Stimulated activated CD8-positive, alpha-beta memory T cell treated with anti-CD3 and anti-CD28 coated beads, Interleukin-4, amount 100 ng/mL, for 48 hours (primary cell): ENCODE measurements at places on chromosomes 2 and 18.

- no peak for DNase-seq
Observed at GRCh38 chr2:8987410-8987809, 16.1 kb downstream of the MBOAT2 start.

DNA sequence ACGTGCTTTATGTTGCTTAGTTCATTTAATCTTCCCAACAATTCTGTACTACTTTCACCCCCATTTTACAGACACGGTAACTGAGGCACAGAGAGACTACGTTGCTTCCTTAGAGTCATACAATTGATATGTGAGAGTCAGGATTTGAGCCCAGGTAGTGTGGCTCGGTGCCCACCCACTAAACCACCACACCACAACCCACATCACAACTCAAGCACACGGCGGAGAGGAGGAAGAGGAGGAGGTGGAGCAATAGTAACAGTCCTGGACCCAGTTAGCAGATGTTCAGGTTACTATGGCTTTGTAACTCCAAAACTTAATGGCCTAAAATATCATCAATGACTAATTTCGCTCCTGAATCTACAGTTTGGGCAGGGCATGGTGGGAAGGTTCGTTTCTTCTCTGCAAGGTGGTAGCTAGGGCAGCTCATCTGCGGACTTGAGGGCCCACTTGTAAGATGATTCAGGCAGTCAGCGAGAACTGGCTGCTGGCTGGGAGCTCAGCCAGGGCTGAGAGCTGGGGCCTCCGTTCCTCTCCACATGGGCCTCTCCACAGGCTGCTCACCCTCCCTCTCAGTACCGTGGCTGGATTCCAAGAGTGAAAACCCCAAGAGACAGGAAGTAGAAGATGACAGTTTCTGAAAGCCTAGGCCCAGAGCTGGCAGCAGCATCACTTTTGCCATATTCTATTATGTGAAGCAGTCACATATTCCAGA lies 167.1 kb downstream of the ZFP36L2 start:
- DNase-seq = peak; percentile 75

DNA sequence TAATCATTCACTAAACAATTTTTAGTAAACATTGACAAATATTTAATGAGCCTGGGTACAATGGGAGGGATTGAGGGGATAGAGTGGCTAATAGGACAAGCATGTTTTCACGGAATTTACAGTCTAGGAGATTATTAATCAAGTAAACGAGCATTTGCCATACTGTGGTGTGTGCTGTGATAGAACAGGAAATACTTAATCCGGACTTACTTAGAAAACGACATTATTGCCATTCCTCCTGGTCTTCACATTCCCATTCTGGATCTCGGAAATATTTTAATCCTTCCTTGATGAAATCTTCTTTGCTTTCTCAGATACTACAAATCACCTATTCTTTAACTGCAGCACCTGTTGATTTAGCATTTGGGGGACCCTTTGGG lies 905 bp downstream of the TTLL4 start:
- no peak for DNase-seq

- DNase-seq = no peak
Observed at GRCh38 chr2:237886685-237887481, 27.5 kb downstream of the RAMP1 start.

DNA sequence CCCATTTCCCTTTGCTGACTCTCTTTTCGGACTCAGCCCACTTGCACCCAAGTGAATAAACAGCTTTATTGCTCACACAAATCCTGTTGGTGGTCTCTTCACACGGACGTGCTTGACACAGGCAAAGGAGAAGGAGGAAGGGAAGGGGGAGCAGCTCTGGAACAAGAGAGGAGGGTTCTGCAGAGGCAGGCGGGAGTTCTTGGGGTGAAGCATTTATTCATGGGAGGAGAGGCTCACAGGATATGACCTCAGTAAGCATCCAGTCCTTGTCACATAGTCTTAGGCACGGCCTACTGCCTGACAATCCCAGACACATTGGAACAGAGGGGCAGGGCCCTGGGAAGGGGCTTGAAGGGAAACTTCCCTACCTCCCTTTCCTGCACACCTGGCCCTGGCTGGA lies 171.7 kb upstream of the HS6ST1 start:
- DNase-seq = no peak

- DNase-seq = no peak
Observed at GRCh38 chr18:12098374-12098773, 4.7 kb downstream of the ANKRD62 start.

DNA sequence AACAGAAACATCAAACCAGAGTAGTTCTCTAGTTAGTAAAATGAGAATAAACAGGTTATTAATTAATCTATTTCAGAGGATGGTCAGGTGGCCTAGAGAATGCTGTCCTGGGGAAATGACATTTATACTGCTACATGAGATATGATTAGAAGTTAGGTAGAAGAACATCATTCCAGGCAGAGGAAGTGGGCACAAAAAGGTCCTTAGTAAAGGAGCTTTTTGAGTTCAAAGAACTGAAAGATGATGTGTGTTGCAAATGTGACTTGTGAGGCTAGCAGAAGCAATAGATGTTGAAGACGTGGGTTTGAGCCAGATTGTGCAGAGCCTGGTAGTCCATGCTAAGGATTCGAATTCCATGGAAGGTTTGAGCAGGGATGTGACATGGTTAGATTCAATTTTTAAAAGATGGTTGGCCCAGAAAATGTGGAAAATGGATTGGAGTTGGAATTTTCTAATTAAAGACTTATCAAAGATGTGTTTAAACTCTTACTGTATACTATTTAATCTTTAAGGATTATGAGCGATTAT lies 34.2 kb downstream of the RAB10 start:
- no peak for DNase-seq

GRCh38 chr2:7525746-7526145 lies 608.5 kb downstream of the RNF144A start:
- DNase-seq = no peak

GRCh38 chr2:115569547-115569946 lies 1127.1 kb downstream of the DPP10 start:
- no peak for DNase-seq

DNA sequence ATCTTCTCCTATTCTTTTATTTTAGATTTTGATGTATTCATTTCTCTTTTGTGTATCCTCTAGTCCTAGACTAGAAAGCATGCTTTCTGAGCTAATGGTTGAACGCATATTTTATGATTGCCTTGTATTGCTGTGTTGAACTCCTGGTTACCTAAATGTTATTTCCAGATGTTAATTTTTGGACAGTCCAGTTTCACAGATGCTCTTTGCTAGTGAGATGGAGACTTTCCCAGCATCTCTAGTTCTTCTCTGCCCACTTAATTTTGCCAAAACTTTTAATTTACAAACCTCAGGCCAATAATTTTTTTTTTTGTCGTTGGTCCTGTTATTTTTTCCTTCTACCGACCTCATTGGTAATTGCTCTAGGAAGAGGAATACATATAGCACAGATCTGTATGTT lies 153.2 kb downstream of the HAUS1 start:
- no peak for DNase-seq

- no peak for DNase-seq
Observed at GRCh38 chr2:236793023-236794011, 223.7 kb downstream of the ACKR3 start.

DNA sequence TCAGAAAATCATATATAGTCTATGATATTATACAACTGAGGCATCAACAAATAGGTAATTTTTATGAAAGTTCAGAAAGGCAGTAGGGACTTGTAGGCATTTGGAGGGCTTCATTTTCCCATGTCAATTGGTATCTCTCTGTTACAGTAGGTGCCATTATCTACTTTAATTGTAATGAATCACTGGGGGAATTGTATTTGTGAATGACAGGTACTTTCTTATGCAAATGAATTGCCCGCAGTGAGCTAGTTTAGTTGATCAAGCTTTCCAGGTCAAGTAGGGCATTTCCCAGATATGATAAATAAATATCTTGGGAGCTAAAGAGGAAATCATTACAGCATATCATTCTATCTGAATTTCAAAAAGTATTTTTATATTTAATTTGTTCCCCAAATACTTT lies 1116.3 kb downstream of the DPP10 start:
- no peak for DNase-seq

DNA sequence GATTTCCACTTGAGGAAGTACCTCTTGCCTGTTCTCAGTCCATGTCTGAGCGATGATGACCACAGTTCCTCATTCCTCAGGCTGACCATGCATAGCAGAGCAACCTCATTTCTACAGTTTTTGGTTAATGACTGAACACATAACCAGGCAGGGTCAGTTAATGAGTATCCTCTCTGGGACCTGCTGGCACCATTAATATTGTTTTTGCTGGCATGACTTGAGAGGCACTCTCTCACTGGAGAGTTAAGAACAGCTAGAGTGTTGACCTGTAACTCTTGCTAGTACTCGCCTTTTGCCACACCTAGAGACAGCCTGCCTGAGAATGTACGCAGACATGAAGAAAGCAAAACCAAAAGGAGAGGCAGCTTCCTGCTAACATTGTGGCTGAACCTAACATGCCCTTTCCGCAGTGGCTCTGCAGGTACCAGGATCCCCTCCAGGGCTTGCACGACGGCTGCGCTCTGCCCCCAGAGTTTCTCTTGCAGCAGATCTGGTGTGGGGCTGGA lies 23.9 kb downstream of the PECR start:
- DNase-seq = peak; percentile 54

DNA sequence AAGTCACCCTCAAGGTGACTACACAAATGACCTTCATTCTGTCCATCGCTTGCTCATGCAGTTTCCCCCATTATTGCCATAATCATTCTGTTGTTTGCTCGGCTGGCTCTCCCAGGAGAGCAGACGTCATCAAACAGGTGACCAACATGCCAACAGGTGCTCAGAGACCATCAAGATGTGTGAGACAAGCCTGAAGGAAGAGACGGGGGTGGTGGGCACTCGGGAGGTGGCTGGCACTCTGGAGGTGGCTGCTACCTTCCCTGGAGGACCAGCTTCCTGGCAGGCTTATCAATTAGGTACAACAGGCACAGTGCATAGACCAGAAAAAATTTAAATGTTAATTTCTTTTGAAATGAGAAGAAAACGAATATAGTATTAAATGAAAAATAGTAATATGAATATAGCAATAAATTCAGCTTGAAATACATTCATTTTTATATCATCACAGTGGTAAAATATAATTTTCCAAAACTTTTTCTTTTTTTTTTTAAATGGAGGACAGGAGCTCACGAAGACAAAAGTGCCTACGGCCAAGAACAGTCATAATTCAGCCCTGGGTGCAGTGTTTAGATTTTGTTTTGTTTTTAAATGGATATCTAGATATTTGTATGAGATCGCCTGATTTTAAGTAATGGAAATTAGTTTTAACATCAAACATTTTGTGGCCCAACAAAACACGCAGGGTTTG lies 16.9 kb upstream of the HAAO start:
- DNase-seq = no peak

GRCh38 chr18:74918276-74918790 lies 290.6 kb downstream of the PTGR3 start:
- DNase-seq = no peak

DNA sequence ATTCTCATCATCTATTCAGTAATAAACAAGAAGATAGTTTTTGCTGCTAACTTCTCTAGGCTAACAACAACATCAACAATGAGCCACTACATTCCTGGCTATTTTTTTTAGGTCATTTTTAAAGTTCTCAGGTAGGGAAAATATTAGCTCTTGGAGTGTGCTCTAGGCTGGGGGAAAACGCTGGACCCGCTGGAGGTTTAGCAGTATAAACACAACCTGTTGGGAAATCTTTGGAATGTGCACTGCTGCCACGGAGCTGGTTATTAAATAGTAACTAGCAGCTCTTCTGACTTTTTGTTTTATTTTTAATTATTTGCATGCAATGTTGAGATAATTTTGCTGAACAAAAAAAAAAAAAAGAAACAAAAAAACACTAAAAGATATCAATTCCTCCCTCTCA lies 892.1 kb upstream of the ACVR2A start:
- DNase-seq = no peak

DNA sequence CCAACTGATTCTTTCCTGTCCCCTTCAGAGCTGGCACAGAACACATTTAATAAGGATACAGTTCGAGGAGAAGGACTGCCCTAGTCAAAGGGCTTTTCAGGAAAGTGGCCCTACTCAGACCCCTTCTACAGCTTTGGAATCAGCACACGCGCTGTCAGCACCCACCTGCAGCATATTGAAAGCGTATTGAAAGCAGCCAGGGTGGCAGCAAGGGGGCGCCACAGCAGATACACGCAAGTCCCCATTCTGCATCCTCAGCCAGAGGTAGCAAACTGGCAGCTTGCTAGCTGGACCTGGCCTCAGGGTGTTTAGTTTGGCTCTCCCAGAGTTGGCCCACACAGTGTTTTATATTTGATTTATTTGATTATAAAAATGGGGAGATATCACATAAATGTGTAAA lies 101.0 kb upstream of the NT5C1B start:
- DNase-seq = peak; percentile 24

DNA sequence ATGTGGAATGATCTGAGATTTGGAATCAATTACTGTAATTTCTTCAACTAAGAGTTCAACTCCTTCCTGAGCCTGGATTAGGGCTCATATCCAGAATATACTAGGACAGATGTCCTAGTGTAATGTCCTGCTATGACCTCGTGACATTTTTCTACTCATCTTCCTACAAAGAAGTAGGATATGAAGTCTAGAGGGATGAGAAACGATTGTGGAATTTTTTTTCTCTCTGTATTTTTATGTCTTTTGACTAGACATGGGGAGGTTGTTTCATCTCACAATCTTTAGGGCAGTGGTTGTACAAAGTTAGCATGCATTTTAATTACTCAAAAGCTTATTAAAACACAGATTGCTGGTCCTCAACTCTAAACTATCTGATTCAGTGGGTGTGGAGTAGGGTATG lies 203.0 kb downstream of the PARD3B start:
- no peak for DNase-seq

GRCh38 chr2:11907190-11907589 lies 160.8 kb downstream of the LPIN1 start:
- DNase-seq = no peak

GRCh38 chr18:55243255-55243654 lies 284.0 kb upstream of the CCDC68 start:
- no peak for DNase-seq

DNA sequence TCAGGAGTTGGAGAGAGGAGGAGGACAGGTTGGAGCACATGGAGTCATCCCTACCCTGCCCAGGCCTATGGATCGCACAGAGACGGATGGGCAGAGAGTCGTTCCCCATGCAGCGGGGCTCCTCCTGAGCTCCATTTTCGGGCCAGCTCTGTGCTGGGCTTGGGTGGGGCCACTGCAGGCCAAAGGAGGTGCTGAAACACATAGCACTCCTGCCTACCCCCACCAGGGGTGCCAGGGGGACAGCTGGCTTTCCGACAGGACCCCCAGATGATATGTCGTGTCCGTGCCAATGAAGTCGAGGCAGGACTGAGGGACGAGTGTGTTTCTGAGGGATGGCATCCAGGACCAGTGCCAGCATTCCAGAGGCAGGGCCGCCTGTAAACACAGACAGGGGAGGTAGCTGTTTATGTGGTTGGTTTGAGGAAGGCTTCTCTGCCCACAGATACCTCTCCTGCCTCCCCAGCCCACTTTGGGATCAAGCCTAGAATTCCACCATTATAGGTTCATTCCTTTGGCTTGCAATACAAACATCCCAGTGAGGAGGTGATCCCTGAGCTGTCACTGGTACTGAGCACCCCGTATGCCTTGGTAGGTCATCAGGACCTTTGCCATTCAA lies 116.6 kb downstream of the GLI2 start:
- no peak for DNase-seq

GRCh38 chr2:47189635-47190034 lies 34.5 kb upstream of the STPG4 start:
- DNase-seq = no peak
